ENCODE measurements at places on chromosomes 6 and 20.

- DNase-seq, result no peak
These were observed 45.6 kb upstream of the ANKEF1 start for GRCh38 chr20:9989066-9989724.

GRCh38 chr20:11926292-11926998 is 8.8 kb downstream of the BTBD3 start:
- DNase-seq, result no peak

- no peak for DNase-seq
These were observed 136.7 kb upstream of the EEF1E1 start for GRCh38 chr6:8238773-8239683.

DNA sequence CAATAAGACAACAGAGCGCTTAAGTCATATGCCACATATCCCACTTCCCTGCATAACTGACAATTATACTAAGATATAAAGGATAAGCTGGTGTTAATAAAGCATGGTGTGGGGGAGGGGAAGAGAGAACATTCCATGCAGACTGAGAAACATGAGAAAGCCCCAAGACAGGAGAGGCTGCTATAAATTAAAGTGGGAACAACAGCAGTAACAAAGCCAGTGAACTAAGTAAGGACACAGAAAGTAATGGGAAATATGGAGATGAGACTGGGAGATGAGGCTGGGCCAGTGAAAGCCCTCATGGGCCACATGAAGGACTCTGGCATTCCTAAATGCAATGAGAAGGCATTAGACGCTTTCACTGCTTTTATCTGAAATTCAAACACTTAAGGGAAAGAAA is 41.3 kb downstream of the SESN1 start:
- no peak for DNase-seq

Measured in hematopoietic multipotent progenitor cell treated with erythropoietin and hydrocortisone succinate and interleukin-3 and kit ligand, for 8 days (in vitro differentiated cells).